ENCODE measurements at places on chromosomes 3 and 15. TPM values are rescaled to one million over a fixed set of nuclear protein-coding genes. Genes with fewer than 3 reads are reported as not detected.

Gene TTLL13
- 1.4 TPM for total RNA-seq

GRCh38 chr15:48828906-48829305 is 18.0 kb upstream of the CEP152 start:
- no peak overlapping the region for H3K4me3 ChIP-seq
- H3K36me3 ChIP-seq, result no peaks in the 10 kb centered on the region
- H3K4me1 ChIP-seq, result no peaks in the 10 kb centered on the region
- H3K27ac ChIP-seq, result no peak overlapping the region
- no peaks in the 10 kb centered on the region for H3K27me3 ChIP-seq
- no peak for DNase-seq

GRCh38 chr15:55827955-55828354 is 85.0 kb upstream of the PRTG start:
- peaks cover 14% of the 10 kb centered on the region for H3K4me1 ChIP-seq
- no peak overlapping the region for H3K27ac ChIP-seq
- H3K36me3 ChIP-seq, result no peaks in the 10 kb centered on the region
- H3K27me3 ChIP-seq, result no peaks in the 10 kb centered on the region

Gene ERICH6
- not detected for total RNA-seq

All from CD4-positive, alpha-beta memory T cell (primary cell).